Activated T-cell treated with anti-CD3 and anti-CD28 coated beads, Interleukin-2, amount 50 U/mL, for 72 hours (primary cell): ENCODE measurements at places on chromosomes 2 and 18. TPM values are rescaled to one million over a fixed set of nuclear protein-coding genes. Genes with fewer than 3 reads are reported as not detected.

- H3K4me3 ChIP-seq, result no peak overlapping the region
- no peaks in the 10 kb centered on the region for H3K4me1 ChIP-seq
- DNase-seq, result no peak
- no peaks in the 10 kb centered on the region for H3K36me3 ChIP-seq
Measured at GRCh38 chr2:94960266-94960665, 65.2 kb upstream of the MAL start.

DNA sequence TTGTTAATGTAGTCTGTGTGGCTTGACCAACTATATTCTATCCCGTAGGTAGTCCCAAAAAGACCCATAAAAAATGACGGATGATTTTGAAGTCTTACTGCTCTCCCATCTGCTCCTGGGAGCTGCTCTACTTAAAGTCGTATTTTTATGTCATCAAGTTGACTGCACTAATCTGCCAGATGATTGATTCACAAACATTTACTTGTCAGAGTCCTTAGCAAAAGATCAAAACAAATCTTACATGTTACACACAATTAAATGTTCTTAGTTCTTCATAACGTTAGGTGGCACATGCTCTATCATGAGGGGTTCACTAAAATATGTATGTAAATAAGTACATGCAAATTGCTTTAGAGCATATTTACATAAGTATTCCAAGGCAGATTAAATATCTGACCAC lies 498.3 kb upstream of the LRRTM4 start:
- no peaks in the 10 kb centered on the region for H3K27me3 ChIP-seq
- DNase-seq, result no peak
- H3K36me3 ChIP-seq, result no peaks in the 10 kb centered on the region

- peaks cover 72% of the 10 kb centered on the region for H3K4me1 ChIP-seq
- H3K27me3 ChIP-seq, result no peaks in the 10 kb centered on the region
- DNase-seq, result peak; percentile 51
- H3K4me3 ChIP-seq, result peak overlapping the region; percentile 21
- no peaks in the 10 kb centered on the region for H3K36me3 ChIP-seq
- peak overlapping the region; percentile 23 for H3K27ac ChIP-seq
Measured at GRCh38 chr2:136238286-136239078, 120.5 kb upstream of the CXCR4 start.

- peak; percentile 17 for DNase-seq
- peak overlapping the region; percentile 50 for H3K4me3 ChIP-seq
- no peak overlapping the region for H3K27ac ChIP-seq
- peaks cover 28% of the 10 kb centered on the region for H3K4me1 ChIP-seq
Measured at GRCh38 chr18:23341383-23341782, 111.7 kb upstream of the RIOK3 start.

- H3K4me3 ChIP-seq, result no peak overlapping the region
- DNase-seq, result no peak
- peaks cover 9% of the 10 kb centered on the region for H3K27me3 ChIP-seq
- H3K27ac ChIP-seq, result no peak overlapping the region
- H3K4me1 ChIP-seq, result no peaks in the 10 kb centered on the region
- no peaks in the 10 kb centered on the region for H3K36me3 ChIP-seq
Measured at GRCh38 chr2:33011941-33012340, 65.2 kb downstream of the LTBP1 start.

DNA sequence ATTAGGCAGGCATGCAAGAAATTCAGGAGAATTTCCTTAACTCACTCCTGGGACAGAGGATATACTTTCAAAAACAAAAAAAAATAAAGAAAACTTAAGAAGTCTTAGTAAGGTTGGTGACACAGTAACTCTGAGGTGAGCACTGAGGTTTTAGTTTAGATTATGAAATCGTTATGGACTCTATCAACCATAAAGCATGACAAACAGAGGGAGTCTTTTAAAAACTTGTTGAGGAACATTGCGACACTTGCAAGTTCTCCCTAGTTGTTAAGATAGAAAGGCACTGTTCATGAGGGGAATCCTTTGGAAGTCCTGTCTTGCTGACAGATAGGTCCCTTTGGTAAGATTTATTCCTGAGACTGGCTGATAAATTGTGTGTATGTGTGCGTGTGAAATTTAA lies 194.3 kb upstream of the ERBB4 start:
- no peak for DNase-seq
- peaks cover 16% of the 10 kb centered on the region for H3K4me1 ChIP-seq
- H3K27ac ChIP-seq, result no peak overlapping the region
- H3K36me3 ChIP-seq, result no peaks in the 10 kb centered on the region
- peaks cover 13% of the 10 kb centered on the region for H3K27me3 ChIP-seq

DNA sequence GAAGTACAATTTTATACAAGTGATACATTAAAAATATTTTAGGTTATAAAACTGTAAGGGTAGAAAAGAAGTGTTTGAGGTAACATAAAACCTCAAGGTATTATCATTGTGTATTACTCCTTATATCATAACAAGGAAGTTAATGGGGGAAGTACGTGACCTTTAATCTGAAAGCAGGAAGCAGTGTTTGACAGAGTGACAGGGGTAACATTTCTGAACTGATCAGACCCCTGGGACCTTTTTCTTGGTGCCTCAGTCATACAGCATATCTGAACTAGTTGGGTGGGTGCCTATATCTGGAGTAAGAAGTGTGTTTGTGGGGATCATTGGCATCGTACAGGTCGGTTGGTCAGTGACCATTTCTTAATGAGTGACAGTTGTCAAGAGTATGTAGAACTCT lies 43.0 kb downstream of the MALT1 start:
- H3K27ac ChIP-seq, result peak overlapping the region; percentile 93
- DNase-seq, result no peak
- peak overlapping the region; percentile 43 for H3K4me3 ChIP-seq
- no peaks in the 10 kb centered on the region for H3K27me3 ChIP-seq
- H3K36me3 ChIP-seq, result peaks cover 6% of the 10 kb centered on the region

- DNase-seq, result no peak
- H3K27me3 ChIP-seq, result no peaks in the 10 kb centered on the region
- peak overlapping the region; percentile 98 for H3K4me3 ChIP-seq
Measured at GRCh38 chr2:218270721-218271486, 585 bp downstream of the PNKD start.

DNA sequence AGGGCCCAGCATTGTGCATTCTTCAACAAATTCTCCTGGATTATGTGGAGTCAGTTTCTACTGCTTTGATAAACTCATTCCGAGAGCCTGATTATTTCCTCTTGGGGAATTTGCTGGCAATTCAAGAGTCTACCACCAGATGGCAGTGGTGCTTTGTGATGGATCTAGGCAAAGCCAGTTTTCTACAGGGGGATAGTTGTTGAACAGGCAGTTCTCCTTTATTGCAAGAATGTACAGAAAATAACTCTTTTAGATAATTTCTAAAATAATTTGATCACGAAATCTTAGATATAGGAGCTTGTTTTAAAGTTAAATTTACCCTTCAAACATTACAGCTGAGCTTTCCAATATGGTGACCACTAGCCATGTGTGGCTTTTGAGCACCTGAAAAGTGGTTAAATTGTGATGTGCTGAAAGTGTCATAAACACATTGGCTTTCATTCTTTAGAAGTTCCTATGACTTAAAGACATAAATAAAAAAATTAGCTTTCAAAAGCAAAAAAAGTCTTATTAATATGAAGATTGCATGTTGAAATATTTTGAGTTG lies 66.7 kb upstream of the HAAO start:
- DNase-seq, result peak; percentile 69
- H3K4me3 ChIP-seq, result no peak overlapping the region
- H3K4me1 ChIP-seq, result no peaks in the 10 kb centered on the region
- H3K36me3 ChIP-seq, result no peaks in the 10 kb centered on the region
- no peaks in the 10 kb centered on the region for H3K27me3 ChIP-seq

GRCh38 chr2:207725873-207726578 lies 14.6 kb downstream of the CCNYL1 start:
- H3K4me1 ChIP-seq, result peaks cover 48% of the 10 kb centered on the region
- no peak for DNase-seq
- no peaks in the 10 kb centered on the region for H3K27me3 ChIP-seq
- no peak overlapping the region for H3K4me3 ChIP-seq
- H3K27ac ChIP-seq, result no peak overlapping the region

DNA sequence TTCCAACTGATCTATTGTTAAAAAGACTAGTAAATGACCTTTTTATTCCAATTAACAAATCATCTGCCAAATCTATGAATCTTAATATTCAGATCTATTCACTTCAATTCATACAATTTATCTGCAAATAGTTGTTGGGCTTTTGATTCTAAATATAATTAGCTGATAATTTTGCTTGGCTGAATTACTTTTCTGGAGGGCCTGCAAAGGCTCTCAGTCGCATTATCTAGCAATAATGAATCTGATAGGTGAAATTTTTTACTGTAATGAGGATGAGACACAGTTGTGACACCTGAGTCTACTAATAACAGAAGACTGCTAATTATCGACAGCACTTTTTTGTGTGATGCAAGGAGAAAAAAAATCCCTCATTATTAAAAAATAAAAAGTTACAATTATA lies 565.1 kb downstream of the ZEB2 start:
- H3K4me1 ChIP-seq, result no peaks in the 10 kb centered on the region
- no peak for DNase-seq
- no peak overlapping the region for H3K4me3 ChIP-seq
- H3K36me3 ChIP-seq, result no peaks in the 10 kb centered on the region
- H3K27me3 ChIP-seq, result no peaks in the 10 kb centered on the region

DNA sequence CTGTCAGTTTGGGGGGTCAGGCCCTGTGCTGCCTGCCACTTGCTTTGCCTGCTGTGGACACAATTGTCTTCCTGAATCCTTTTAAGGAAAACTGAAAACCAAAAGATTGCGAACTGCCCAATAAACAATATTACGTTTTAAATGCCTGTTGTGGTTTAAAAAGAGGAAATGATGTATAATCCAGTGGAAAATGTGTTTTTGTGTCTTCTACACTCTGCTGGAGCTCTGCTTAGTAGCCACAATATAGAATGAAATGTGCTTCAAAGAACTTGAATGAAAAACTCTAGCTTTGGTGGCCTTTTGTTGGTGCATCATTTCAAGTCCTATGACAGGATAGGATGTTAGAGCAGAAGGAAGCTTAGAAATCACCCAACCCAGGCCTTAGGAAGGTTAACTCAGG lies 23.2 kb upstream of the CABYR start:
- no peak for DNase-seq
- no peak overlapping the region for H3K4me3 ChIP-seq
- no peaks in the 10 kb centered on the region for H3K27me3 ChIP-seq
- peaks cover 2% of the 10 kb centered on the region for H3K36me3 ChIP-seq
- peak overlapping the region; percentile 75 for H3K27ac ChIP-seq

DNA sequence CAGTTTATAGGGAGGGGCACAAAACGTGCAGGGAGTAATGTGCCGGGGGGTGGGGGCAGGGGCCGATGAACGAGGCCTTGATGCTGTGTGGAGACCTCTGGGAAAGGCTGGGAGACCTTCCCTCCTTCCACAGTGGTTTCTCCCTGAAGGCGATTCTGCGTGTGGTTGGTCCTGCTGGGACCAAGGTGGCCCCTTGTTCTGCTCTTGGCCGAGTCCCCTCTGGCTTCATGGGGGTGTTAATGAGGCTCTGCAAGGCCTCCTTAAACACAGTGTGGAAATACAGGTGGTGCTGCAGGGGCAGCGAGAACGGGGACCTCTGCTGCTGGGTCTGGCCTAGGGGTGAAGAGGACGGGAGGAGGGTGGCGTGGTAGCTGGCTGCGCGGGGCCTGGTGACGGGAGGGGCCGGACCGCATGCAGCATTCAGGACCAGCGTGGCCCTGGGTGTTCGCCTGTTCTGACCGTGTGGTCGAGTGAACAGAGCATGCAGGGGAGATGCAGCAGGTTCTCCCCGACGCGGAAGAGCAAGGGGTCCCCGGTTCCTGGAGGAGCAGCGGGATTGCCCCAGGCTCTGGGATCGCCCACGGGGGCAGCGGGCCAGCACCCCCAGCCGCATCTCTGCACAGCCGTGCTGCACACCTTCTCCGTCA lies 42.1 kb upstream of the KCNG2 start:
- no peak for DNase-seq
- H3K27me3 ChIP-seq, result no peaks in the 10 kb centered on the region
- peaks cover 22% of the 10 kb centered on the region for H3K36me3 ChIP-seq
- H3K4me1 ChIP-seq, result no peaks in the 10 kb centered on the region

DNA sequence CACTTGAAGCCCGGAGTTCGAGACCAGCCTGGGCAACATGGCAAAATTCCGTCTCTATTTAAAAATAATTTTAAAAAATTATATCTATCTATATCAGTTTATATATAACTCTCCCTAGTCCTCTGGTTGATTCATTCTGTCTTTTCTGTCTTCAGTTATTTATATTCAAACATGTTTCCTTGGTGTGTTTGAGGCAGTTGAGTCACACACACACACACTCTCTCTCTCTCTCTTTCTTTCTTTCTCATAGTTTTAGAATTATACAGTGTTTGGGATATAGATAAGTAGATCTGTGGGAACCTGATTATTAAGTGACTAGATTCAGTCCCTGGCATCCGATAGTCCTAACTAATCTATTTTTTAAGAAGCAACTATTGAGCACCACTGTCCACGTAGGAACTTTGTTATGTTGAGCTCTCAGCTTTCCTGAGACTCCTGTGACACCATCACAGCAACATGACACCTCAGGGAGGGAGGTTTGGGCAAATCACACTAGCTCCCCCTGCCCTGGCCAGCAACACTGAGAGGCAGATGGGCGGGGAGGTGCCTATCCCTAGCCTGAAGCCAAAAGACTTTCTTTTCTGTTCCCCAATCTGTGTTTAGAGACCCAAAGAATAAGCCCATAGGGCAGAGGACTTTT lies 482.7 kb downstream of the DLGAP1 start:
- no peak overlapping the region for H3K4me3 ChIP-seq
- H3K27ac ChIP-seq, result peak overlapping the region; percentile 47
- no peaks in the 10 kb centered on the region for H3K4me1 ChIP-seq
- peaks cover 1% of the 10 kb centered on the region for H3K36me3 ChIP-seq

- H3K4me3 ChIP-seq, result no peak overlapping the region
- no peak overlapping the region for H3K27ac ChIP-seq
- peak; percentile 52 for DNase-seq
- H3K36me3 ChIP-seq, result peaks cover 26% of the 10 kb centered on the region
Measured at GRCh38 chr2:112121682-112122254, 16.4 kb upstream of the FBLN7 start.

- H3K4me3 ChIP-seq, result no peak overlapping the region
- no peak overlapping the region for H3K27ac ChIP-seq
- no peaks in the 10 kb centered on the region for H3K36me3 ChIP-seq
- no peaks in the 10 kb centered on the region for H3K4me1 ChIP-seq
- no peaks in the 10 kb centered on the region for H3K27me3 ChIP-seq
Measured at GRCh38 chr18:71598374-71598773, 945.8 kb downstream of the CBLN2 start.

- H3K4me3 ChIP-seq, result no peak overlapping the region
- no peak overlapping the region for H3K27ac ChIP-seq
- DNase-seq, result no peak
Measured at GRCh38 chr2:186717320-186718007, 23.6 kb downstream of the FAM171B start.

- no peaks in the 10 kb centered on the region for H3K36me3 ChIP-seq
- peaks cover 25% of the 10 kb centered on the region for H3K27me3 ChIP-seq
- H3K4me1 ChIP-seq, result peaks cover 28% of the 10 kb centered on the region
- no peak for DNase-seq
Measured at GRCh38 chr2:240431661-240432424, 3.6 kb upstream of the GPC1 start.

BIRC6 gene
- total RNA-seq, result 89.0 TPM

SP110 gene
- total RNA-seq, result 128 TPM

RASGRP3 gene
- total RNA-seq, result 3.8 TPM

SCG2 gene
- total RNA-seq, result not detected

NOL4 gene
- not detected for total RNA-seq

EN1 gene
- total RNA-seq, result not detected

KIAA2012 gene
- not detected for total RNA-seq

KYNU gene
- total RNA-seq, result 0.14 TPM

WDSUB1 gene
- 6.0 TPM for total RNA-seq

EFEMP1 gene
- not detected for total RNA-seq

PRSS56 gene
- total RNA-seq, result 0.39 TPM
